Panc1 (cell line): ENCODE measurements at places on chromosomes 6 and 20.
A peak's percentile ranks its signal among the peaks of the same experiment; 100 is the strongest.

- no peak for DNase-seq
These were observed 3.3 kb downstream of the OSER1 start for GRCh38 chr20:44207126-44207723.

- DNase-seq = no peak
These were observed 10.8 kb upstream of the TBCC start for GRCh38 chr6:42756722-42757121.

DNA sequence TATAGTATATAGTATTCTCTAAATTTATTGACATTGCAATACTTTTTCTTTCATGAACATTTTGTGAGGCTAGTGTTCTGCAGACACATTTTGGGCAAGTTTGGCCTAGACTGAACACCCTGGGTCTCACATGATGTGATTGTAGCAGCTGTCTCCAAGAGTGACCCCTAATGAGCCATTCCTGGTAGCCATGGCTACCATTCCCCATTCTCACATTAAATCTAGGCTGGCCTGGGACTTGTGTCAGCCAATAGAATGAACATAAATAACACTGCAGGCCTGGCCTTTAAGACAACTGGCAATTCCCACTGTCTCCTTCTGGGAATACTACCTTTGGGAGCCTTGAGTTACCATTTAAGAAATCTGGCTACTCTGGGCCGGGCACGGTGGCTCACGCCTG lies 38.0 kb upstream of the TASP1 start:
- DNase-seq = no peak

DNA sequence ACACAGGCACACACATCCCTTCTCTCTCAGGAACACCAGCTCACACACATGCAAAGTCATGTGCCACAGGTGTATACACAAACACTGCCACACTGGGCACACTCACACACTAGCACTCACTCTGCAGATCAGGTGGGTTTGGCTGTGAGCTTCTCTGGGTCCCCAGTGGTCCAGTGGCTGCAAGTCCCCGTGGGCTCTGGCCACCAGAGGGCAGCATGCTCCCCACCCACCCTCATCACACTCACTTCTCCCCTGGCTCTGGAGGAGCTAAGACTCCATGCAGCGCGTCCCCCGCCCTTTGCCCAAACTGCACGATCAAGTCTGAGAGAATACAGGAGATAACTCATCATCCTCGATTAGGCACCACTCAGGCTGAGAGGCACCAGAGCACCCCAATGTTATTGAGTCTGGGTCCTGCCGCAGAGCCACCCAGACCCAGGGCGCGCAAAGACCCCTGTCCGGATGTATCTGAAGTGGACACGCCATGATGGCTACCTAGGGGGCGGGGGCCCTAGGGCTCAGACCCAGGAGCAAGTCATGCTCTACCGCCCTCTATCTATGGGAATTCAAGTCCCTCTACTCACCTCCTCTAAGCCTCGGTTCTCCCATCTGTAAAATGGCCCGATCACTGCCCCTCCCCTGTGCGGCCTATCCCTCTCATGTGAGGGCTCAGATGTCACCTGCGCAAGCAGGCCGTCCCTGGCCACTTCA lies 90.5 kb downstream of the GRM4 start:
- peak; percentile 35 for DNase-seq

DNA sequence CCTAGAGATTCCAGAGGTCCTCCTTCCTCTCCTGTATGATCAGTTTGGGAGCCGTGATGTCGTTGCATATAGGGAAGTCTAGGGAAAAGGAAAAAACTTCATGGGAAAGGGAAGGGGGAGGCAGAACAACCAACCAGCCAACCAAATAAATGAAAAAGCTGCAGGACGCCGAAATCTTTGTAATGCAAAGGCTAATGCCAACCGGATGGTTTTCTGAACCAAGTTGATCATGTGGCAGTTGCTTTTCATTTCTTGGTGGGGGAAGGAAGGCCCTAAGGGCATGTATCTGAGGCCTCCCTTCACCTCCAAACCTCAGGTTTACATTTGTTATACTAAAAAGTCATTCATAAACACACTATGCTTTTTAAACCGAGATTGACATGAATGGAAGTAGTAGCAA lies 167.2 kb downstream of the ARID1B start:
- DNase-seq = no peak

DNA sequence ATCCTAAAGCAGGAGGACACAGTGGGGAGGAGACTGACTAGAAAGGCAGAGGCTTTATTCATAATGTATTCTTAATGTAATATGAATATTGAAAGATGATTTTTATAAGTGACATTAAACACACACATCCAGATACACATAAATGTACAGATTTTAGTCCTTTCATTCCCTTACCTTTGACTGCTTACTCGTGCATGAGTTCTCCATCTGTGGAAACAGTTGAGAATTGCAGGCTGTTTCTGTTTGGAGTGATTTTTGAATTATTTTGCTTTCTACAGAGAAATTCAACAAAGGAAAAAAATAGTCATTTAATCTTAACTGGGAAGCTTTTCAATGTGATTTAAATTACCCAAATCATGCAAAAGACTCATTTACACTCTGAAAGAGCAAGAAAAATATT lies 136.5 kb downstream of the RIMS1 start:
- DNase-seq = no peak

GRCh38 chr6:38637756-38638155 lies 2.0 kb downstream of the BTBD9 start:
- DNase-seq = no peak
